CD4-positive, alpha-beta T cell (primary cell): ENCODE measurements at places on chromosomes 1 and 21.

DNA sequence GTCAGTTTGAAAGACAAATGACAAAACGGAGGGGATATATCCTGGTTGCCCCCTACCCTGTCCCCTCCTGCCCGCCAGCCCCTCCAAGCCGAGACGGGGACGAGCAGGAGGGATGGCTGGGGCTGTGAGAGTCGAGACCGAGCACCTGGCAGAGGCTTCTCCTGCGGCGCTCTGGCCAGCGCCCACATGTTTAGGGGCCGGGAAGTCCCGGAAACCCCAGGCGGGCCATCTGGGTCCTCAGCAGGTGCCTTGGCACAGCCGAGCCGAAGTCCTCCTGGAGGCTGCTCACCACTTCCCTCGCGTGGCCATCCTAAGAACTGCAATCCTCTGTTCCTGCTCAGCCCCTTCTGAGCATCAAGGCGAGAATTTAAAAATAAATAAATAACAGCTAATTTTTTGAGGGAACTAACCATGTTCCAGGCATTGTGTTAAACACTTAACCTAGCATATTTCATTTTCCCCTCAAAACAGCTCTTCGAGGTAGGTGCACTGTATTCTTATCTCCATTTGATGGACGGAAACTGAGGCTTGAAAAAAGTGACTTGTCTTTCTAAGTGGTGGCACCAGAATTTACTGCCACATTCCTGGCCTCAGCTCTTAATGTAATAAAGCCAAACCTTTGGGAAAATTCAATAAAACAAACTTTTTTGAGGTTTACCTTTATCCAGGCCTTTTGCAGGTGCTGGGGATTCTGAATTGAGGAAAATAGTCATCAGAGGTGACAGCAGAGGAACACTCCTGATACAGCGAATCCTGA lies 3.5 kb upstream of the RIMS3 start:
- peak; percentile 84 for DNase-seq

DNA sequence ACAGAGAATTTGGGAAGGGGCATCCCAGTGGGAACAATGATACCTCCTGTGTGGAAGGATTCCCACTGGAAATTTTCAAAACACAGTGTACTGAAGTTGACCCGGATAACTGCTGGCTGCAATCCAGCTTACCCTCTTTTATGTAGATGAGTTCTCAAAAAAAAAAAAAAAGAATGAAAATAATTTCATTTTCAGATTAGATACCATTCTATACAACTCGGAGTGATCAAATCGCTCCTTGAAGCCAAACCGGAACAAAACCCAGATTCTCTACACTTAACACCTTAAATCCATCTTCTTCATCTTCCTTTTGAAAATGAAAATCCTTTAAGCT lies 69.1 kb downstream of the KAZN start:
- DNase-seq: no peak

DNA sequence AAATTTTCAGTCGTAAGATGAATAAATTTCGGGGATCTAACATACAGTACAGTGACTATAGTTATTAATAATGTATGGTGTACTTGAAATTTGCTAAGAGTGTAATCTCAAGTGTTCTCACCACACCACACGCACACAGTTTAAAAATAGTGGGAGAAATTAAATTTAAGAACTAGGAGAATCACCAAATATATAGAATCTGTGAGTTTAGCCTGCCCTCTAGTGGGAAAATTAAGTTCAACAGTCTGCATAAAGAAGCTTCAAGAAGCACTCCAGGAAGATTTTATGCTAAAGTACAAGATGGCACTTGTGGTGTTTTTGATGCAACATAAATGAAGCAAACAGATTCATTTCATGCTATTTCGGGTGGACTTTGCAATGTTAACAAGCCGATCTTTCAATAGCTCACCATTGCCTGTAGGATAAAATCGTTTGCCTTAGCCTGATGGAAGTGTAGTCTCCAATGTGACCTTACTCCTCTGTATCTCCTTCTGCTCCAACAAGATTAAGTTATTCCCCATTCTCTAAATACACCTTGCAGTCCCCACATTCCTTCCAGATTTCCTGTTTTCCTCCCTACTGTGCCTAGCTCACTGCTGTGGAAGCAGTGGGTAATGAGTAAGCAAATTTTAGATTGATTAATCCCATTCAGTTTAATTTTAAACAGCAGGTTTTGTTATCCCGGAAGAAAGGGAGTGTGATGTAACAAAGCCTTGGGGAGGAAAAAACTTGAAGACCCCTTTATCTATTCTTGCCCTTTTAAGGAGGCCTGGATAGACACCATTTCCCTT lies 8.7 kb upstream of the PIK3C2B start:
- peak; percentile 38 for DNase-seq

DNA sequence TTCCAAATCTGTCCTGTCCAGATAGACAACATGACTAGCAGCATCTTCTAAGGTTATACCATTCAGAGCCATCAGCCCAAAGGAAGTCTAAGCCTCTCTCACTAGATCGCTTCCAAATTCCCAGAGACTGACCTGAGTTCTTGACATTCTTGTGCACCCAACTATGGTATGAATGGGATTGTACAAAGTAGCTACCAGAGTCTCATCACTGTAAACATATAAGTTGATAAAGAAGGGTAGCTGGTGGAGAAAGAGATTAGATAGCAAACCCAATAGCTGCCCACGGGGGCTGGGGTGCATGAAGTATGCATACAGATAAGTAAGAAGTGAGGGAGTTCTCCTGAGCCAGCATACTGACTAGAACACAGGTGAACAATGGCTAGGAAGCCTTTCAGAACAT lies 180.0 kb downstream of the PLPP3 start:
- DNase-seq: no peak

GRCh38 chr1:169595764-169596711 lies 9.8 kb upstream of the F5 start:
- no peak for DNase-seq

DNA sequence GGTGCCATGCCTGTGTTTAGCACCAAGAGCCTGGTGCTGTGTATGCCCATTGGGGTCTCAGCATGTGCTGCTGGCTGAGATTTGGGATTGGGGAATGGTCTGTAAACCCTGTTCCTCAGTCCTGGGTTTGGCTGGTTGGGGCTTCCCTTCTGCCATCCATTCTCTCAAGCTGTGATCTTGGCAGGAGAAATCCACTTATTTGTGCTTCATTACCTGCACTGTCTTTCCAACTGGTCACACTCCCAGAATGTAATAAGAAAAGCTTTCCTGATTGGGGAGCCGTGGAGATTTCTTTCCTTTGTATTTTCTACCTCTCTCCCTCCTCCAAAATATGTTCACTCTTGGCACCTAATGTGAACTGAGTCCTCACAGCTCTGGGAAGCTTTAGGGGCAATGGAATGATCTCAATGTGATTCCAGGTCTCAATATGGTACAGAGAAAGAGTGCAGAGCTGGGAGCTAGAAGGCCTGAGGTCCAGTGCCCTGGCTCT lies 23.0 kb upstream of the KCNA10 start:
- DNase-seq: no peak

GRCh38 chr21:14046401-14046800 lies 164.4 kb downstream of the LIPI start:
- DNase-seq: no peak

DNA sequence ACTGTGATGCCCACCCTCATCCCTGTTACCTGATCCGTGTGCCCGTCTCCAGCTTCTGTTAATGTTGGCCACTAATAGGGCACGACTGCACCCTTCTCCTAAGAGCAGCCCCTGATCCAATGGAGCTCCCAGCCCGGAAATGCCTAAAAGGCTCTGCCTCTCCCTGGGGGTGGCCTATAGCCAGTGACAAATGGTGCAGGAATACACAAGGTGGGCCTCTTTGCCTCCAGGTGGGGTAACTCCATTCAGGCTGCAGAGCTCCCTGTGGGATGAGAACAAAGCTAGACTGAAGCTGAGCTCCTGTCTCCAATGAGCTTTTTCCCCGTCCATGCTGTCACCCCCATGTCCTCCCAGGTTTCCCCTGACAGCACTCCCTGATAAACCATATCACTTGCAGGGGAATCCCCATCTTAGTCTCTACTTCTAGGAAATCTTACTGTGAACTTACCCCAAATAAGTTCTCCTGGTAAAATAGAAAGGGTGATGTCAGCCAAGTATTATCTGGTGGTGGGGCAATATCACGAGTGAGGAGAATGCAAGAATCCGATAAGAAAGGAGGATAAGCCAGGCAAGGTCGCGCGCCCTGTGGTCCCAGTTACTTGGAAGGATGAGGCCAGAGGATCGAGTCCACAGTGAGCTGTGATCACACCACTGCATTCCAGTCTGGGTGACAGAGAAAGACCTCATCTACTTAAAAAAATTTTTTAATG lies 18.6 kb downstream of the S100A7A start:
- no peak for DNase-seq

DNA sequence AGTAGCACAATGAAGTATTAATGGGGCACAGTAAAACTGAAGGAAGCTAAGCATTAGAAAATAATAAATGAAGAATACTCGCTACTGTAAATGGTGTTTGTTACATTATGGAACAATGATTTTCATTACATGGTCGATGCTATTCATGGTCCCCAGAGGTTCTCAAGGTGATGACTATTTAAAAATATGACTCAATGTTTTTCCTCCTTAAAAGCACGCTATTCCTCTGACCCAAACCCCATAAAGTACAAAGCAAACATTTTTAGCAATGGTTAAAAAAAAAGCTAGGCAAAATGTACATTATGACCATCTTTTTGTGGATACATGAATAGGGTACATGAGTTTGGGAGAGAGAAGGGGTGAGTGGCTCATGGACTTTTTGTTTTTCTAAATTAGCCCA lies 34.3 kb downstream of the VAMP4 start:
- no peak for DNase-seq

DNA sequence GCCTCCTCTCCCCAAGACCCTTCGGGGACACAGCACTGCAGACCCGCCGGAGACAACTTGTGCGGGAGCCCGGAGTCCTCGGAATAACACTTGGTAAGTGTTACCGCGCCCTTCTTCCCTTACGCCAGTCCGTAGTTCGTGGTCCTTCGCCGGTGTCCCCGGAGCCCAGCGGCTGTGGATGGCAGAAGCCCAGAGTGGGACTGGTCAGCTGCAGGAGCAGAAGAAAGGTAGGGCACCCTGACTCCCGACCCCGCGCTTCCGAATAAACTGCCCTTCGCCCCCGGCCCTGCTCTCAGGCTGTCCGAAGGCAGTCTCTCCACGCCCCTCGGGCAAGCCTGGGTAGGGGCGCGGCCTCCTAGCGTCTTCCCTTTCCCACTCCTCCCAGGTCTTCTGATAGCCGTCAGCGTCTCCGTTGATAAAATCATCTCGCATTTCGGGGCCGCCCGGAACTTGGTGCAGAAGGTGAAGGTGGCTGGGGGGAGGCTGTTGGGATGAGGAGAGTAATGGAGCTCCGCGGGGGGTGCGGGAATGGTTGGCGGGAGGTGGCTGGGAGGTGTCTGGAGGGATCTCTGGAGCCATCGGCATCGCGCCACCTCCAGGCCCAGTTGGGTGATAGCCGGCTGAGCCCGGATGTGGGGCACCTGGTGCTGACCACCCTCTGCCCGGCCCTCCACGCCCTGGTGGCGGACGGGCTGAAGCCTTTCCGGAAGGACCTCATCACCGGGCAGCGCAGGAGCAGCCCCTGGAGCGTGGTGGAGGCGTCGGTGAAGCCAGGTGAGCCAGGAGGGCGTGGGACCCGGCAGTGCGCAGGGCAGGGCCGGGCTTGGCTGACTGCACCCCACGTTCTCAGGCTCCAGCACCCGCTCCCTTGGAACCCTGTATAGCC lies 4.3 kb downstream of the RUSC1 start:
- DNase-seq: no peak

GRCh38 chr21:28776251-28776650 lies 216.4 kb downstream of the LTN1 start:
- no peak for DNase-seq

- no peak for DNase-seq
Measured at GRCh38 chr1:190479516-190479915, 1.9 kb upstream of the BRINP3 start.

DNA sequence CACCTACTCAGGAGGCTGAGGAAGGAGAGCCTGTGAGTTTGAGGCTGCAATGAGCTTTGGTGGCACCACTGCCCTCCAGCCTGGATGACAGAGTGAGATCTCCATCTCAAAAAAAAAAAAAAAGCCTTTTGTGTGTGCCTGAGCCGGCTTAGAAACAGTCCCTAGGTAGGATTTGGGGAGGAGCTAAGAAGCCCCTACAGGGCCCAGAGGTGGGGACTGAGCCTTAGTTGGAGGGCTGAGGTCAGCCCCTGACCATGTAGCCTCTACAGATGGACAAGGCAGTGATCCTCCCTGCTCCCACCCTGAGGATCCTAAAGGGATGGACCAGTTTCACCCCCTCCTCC lies 2.5 kb downstream of the ADAMTSL4 start:
- no peak for DNase-seq

DNA sequence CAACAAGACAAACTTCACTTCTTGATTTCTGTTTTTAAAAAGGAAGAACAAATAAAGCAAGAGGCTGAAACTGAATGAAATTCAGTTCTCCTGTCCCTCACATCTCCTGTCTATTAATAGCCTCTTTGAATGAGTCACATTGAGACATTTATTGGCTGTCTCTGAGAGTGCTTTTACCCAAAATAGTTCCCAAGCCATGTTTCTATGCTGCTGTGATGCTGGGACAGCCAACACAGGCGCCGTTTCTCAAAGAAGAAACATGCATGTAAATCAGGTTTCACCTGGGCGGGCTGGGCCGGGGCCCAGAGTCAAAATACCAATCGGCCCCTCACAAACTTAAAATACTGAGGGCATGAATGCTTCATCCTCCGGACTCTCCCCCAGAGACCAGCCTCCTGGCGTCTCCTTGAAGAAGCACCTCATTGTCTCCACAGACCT lies 105.2 kb downstream of the EDEM3 start:
- no peak for DNase-seq

- DNase-seq: no peak
Measured at GRCh38 chr1:233935297-233935868, 30.9 kb downstream of the SLC35F3 start.

GRCh38 chr1:3040004-3040403 lies 18.7 kb downstream of the ACTRT2 start:
- DNase-seq: peak; percentile 3

- DNase-seq: no peak
Measured at GRCh38 chr1:168960595-168960994, 145.9 kb upstream of the ATP1B1 start.

DNA sequence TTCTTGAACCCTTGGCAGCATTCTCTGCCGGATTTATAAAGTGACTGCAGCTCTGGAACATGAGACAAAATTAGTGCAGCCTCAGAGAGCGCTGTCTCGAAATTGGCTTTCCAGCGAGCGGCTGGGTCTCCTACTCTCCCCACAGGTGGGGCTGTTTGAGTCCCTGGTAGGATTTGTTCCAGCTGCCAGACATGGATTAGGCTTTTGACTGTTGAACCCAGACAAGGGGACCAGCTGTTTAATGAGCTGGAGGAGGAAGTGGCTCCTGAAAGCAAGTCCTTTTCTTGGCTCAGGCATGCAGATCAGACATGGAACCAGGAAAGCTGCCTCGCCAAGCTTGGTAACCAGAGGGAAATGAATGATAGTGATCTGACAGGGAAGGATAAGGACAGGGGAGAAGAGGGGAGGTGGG lies 69.6 kb downstream of the UBIAD1 start:
- DNase-seq: no peak

GRCh38 chr1:119626841-119627240 lies 21.2 kb downstream of the ZNF697 start:
- no peak for DNase-seq

DNA sequence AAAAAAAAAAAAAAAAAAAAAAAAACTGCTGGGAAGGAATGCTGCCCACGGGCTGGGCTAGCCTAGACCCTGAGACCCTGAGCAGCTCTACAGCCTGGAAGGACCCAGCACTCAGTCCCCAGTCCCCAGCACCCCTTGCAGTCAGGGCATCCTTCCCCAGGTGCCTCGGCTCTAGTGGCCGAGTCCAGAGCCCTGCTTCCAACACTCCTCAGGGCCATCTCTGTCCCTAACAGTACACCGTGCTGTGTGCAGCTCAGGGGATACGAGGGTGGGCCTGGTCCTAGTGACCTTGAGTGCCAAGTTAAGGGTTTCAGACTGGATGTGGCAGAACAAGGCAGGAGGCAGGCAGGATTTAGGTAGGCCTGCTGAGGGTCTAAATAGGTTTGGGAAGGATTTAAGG lies 50.2 kb upstream of the LRP8 start:
- DNase-seq: no peak
